Peyer's patch (tissue), 4 donors: ENCODE measurements at places on chromosomes 6 and 20.

DNA sequence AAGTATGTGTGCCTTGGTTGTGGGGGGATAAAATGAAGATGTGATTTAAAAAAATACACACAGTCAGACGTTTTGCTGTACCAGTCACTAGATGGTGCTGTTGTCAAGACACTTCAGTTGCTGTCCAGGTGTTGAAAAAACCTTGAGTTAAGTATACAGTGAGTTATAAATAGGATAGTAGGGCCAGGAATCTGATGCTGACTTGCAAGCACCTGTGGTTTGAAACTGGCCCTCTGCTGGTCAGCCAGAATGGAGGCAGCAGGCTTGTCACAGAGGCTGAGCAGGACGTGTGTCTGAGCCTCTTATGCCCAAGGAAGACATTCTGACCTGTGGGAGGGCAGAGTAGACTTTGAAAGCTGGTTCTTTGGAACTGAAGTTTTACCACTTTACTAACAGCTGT is 27.8 kb downstream of the RNF8 start:
- no peak for DNase-seq

- no peak for DNase-seq
These were observed 422.7 kb downstream of the NKAIN2 start for GRCh38 chr6:124226396-124226795.

GRCh38 chr6:131451321-131452144 is 121.5 kb upstream of the ARG1 start:
- no peak for DNase-seq

DNA sequence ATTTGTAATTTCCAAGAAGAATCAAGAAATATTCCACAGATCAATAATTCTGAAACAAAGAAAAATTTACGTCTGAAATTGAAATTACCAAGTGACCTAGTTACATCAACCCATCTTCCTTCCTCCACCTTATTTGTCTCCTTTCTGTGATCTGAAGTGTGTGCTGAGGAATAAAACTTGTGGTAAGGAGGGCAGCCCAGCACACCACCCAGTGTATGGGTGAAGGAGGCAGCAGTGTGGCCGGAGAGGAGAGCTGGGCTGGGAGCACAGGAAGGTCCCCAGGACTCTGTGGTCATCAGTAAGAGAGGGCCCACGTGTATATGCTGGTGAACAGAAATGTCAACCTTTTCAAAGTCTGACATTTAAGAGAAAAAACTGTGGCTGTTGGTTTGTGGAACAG is 11.3 kb upstream of the CCR6 start:
- peak; percentile 44 for DNase-seq

DNA sequence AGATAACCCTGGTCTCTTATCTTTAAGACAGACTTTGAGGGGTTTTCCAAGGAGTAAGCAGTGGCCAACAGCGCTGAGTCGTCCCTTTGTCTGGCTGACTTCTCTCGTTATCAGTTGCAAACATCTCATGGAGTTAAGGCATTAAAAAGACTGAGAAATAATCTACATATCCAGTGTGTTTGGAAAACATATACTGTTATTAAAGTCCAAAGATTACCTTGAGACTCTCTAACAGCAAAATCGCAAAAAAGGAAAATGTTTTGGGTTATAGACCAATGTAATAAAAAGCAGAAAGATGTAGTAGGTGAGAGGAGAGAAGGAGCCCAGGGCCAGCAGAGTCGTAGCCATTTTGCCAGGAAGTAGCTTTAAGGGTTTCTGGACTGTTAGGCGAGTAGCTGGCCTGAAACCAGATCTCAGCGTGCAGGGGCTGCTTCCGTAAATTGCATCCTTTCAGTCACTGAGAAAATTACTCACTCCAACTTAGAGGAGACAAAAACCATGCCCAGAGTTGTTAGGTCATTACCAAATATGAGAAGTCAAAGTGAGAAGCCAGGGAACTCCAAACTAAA is 24.6 kb downstream of the MYLK4 start:
- no peak for DNase-seq

DNA sequence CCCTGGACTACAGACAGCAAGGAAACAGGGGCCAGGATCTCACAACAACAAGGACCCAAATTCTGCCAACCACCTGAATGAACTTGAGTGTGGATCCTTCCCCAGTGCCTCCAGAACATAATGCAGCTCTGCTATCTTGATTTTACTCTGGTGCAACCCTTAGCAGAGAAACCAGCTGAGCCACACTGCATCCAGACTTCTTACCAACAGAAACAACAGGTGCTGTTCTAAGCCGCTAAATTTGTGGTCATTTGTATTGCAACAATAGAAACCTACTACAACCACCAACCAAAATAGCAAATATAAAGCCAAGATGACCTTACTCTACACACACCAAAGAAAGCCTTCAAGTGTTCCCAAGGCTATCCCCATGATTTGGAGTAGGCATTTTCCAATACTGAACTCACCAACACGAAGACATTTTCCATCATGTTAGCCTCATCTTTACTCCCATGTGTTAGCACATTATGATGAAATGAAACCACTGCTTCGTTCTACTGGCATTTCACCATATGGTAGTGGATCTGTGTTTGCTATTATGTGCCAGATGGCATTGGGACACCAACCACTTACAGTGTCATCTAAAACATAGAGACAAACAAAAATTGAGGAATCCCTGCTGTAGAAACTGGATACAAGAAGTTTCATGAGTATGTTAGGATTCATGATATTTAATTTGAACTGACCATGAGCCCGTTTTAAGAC is 249.8 kb upstream of the ID4 start:
- DNase-seq: no peak

DNA sequence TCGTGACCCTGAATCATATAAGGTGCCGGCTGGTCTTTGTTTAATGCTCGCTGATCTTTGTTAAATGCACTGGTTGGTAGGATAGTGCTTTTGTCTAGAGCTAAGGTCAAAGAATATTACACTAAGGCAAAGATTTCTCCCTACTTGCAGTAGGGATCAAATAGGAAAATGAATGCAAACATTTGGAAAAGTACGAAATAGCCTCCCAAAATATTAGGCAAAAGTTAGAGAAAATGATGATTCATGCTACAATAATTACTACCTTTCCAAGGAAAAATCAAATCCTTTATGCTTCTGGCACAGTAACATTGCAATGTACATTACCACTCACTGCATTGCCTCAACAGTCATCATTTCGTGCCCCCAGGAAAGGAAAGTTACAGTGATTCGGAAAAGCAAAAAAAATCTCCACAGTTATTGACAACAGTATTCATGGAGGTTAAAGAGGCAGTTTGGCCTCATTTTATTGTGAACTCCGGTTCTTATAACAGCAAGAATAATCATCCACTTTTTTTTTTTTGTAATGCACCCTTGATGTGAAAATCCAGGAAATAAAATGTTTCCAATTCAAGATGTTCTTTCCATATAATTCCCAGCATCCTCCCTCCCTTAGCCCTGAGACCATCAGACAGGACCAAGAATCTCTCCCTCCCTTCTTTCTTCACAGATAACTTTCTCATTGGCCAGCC is 61.7 kb upstream of the ZMYND8 start:
- no peak for DNase-seq

DNA sequence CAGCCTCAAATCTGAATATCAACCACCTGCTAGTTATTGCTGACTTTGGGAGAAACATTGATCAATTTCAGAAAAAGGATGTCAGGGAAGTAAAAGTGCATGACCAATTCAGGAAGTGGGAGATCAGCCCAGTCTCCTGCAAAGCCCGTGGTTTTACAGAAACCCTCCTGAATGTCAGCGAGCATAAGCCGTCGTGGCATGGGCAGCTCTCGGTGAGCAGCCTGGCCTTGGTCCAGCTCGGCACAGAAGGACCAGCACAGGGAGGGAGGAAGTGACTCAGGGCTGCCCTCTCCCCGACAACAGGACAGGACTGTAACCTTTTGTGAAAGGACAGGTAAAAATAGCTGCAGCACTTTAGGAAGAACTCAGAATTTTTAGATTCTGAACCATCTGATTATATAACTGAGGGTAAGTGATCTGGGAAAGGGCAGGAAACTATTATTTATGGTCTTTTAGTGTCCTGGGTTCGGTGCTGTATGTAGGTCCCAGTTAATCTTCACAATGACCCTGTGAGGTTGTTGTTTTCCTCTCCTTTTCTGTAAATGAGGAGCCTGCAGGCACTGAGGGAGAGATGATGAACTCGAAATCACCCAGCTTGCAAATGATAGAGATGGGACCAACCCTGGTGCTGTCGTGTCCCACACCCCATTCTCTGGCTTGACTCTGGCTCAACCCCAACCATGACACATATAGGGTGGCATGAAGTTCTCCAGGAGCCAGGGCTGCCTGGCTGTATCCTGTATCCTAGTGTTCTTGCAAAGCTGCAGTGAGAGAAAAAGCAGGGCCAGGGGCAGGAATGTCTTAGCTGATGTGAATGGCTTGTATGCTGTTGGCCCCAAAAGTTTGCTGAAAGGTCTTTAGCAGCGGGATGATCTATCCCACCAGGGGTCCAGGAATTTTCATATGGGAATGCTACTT is 37.6 kb downstream of the NRN1 start:
- no peak for DNase-seq

- DNase-seq: no peak
These were observed 37.3 kb downstream of the IPCEF1 start for GRCh38 chr6:154319231-154319858.

- DNase-seq: peak; percentile 7
These were observed 1.4 kb upstream of the MANBAL start for GRCh38 chr20:37288091-37288490.

GRCh38 chr6:145749632-145750031 is 14.3 kb upstream of the EPM2A start:
- no peak for DNase-seq

DNA sequence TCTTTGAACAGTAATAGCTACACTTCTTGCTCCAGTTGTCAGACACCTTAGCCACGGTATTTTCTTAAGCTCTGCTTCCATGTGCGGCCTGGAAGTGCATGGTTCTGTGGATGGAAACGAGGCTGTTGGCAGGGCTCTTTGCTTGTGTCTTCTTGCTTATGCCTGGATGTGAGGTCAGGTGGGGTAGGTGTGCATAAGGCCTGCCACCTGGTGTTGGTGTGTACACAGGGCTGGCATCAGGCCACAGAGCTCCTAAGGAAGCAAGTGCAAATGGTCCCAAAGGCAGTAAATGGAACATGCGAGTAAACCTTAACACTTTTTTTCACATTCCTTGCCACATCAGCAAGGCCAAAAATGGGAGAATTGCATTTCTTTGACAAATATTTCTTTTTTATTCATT is 158.1 kb upstream of the GMDS start:
- DNase-seq: peak; percentile 64

DNA sequence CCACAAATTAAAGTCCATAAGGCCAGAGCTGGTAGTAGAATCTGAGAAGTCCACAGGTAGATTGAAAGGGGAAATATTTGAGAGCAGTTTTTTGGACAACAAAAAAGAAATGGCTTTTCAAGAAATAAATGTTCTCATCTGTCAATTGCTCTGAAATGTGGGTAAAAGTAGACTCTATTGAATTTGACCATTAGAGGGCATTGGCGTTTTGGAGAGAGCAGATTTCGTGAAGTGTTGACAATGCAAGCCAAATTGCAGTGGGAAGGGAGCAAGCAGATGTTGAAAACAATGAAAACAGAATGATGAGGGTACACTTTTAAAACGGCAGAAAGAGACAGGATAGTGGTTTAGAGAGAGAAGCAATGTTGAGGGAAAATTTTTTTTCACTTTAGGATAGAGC is 149.1 kb upstream of the FAM83B start:
- no peak for DNase-seq

DNA sequence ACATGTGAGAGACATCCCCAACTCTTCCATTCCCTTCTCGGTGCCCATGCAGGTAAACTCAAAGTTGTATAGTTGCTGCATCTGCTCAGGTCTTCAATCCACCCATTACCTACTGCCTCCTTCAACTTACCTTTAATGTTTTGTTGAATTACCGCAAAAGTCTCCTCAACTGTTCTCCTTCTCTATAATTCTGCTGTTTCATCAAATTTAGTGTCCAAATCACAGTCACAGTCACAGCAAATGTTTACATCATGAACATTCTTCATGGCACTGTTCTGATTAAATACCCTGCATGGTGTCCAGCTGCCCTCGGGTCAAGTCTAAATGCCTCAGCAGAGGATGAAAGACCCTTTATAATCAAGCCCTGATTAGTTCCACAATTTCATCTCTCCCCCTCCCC is 130.1 kb downstream of the IPCEF1 start:
- no peak for DNase-seq

GRCh38 chr6:134512981-134513391 is 195.1 kb upstream of the SGK1 start:
- no peak for DNase-seq

DNA sequence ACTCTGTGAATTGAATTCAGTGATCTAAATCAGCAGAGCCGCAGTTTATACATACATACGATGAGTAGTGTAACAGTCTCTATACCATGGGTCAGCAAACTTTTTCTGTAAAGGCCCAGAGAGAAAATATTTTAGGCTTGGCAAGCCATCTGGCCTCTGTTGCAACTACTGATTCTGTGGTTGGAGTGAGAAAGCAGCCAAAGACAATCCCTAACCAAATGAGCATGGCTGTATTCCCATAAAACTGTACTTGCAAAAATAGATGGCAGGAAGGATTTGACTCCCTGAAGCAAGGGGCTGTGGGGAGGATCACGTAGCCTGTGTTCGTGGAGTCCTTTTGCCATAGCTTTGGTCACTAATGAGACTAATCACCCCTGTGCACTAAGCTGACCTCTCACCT is 17.9 kb upstream of the MOCS1 start:
- DNase-seq: no peak

DNA sequence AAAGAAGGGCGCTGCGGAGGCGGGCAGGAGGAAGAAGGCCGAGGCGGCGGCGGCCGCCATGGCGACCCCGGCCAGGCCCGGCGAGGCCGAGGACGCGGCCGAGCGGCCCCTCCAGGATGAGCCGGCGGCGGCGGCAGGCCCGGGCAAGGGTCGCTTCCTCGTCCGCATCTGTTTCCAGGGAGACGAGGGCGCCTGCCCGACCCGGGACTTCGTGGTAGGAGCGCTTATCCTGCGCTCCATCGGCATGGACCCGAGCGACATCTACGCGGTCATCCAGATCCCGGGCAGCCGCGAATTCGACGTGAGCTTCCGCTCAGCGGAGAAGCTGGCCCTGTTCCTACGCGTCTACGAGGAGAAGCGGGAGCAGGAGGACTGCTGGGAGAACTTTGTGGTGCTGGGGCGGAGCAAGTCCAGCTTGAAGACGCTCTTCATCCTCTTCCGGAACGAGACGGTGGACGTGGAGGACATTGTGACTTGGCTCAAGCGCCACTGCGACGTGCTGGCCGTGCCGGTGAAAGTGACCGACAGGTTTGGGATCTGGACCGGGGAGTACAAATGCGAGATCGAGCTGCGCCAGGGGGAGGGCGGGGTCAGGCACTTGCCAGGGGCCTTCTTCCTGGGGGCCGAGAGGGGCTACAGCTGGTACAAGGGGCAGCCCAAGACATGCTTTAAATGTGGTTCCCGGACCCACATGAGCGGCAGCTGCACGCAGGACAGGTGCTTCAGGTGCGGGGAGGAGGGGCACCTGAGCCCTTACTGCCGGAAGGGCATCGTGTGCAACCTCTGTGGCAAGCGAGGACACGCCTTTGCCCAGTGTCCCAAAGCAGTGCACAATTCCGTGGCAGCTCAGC is 780 bp downstream of the ZCCHC3 start:
- DNase-seq: peak; percentile 76
